ENCODE measurements at places on chromosomes 12 and 14.

GRCh38 chr14:47207617-47208016 lies 467.8 kb downstream of the MDGA2 start:
- no peak for DNase-seq

DNA sequence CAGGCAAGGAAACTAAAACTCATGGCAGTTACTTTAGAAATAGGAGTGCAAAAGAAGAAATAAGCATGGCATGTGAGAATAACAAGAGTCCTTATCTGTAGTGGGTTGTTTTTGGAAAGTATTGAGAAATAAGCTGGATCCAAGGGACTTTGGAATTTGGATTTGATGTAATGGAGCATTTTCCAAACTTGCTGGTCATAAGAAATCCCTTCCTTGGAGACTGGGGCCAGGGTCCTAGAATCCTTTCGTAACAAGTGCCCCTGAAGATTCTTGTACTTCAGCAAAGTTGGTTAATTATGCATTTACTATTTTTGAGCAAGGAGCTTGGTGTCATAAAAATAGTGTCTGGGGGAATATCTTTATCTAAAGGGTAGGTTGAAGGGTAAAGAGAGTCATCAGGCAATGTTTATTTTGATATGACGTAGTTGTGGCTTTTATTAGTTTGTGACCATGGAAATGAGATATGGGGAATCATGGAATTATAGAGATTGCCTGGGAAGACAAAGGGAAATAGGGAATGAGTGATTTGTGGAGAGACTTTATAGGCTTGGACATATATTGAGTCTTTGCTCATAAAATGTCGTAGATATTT lies 53.9 kb downstream of the WNK1 start:
- DNase-seq: no peak

DNA sequence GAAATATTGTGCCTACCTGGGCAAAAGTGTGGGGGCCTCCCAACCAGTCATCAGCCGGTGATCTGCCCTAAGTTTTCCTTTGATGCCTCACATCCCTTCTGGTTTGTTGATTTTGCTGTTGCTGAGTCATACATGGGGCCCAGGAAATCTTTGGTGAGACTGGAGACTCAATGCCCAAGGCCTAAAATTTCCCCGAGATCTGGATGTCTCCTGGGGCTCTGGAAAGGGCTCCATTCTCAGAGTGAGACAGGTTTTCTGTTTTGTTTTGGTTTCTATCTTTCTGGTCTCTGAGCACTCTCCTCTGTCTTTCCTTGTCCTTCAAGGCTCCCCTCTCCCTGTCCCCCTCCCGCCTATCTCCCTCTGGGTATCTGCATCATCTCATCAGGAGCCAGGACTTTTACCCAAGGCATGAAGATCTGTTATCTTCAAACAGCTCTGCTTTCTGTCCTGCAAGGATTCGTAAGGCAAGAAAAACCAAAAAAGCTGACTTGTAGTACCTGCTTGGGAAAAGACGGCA lies 152.8 kb upstream of the MAX start:
- no peak for DNase-seq

DNA sequence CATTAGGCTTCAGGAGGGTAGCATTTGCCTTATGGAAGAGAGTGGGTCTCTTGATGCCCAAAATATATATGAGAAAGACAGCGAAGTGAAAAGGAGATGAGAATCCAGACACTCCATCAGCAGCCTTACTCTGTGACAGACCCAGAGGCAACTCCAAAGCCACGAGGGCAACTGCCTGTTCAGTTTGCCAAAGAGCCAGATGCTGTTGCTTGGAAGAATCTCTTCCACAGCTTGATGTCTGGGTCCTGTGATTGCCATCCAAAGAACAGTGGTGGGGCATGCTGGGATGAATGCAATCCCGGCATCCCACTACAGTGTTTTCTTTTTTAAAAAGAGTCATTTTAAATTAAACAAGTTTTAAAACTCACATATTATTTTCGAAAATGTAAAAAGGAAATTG lies 10.9 kb upstream of the OTX2 start:
- DNase-seq: no peak

GRCh38 chr12:128940974-128941373 lies 87.7 kb downstream of the GLT1D1 start:
- DNase-seq: no peak

DNA sequence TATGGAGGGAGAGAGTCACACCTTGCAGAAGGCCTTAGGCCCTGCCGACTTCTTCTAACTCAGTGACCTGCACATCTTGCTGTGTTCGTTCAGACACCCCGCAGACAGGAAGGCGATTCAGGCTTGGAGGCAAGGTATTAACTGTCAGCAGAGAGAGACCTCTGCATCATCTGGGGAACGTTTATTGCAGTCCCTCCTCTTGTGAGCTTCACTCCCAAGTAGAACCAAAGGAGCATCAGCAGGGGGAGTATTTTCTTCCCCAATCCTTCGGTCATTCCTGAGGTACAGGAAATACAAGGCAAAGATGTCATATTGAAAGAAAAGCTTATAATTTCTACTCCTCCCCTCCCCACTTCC lies 217.9 kb downstream of the CRADD start:
- no peak for DNase-seq

DNA sequence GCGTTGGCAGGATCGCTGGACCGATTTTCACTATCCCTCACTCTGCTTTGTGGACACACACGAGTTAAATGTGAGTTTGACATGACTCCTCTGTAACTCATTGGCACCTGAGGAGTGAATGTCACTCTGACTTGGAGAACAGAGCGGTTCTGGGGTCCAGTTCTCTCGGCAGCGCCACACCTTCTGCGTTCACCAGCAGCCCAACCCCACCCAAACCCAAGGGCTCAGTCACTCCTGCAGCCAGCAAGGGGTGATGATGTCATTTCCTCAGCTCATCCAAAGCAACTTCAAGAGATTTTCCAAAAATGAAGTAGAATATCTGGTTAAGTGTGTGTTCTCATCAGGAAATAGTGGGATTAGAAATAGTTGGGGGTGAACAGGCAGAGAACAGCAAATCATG lies 36.3 kb downstream of the ADGRD1 start:
- DNase-seq: no peak

GRCh38 chr14:36662543-36663403 lies 1.1 kb downstream of the PAX9 start:
- no peak for DNase-seq

DNA sequence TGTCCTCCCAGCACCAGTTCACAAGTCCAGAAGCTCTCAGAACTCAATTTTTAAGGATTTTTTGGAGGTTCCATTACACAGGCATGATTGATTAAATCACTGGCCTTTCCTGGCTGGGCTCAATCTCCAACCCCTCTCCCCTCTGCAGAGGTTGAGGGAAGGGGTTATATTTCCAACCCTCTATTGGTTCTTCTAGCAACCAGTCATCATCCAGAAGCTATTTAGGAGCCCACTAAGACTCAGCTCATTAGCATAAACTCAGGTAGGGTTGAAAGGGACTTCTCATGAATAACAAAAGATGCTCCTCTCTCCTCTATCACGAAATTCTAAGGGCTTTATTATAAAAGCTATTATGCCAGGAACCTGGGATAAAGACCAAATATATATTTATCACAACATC lies 41.5 kb downstream of the SPPL3 start:
- DNase-seq: no peak

DNA sequence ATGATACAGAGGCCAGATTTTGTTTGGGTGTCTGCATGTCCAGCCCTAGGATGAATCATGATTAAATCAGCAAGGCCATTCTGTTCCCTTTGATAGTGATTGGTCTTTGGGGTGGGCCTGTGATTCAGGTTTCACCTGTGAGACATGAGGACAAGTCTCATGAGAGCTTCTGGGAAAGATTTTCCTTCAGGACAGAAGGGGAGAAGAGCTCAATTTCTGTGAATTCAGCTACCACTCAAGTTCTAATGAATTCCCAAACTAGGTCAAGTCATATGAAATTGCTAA lies 73.4 kb downstream of the ZNF664 start:
- no peak for DNase-seq

GRCh38 chr12:8697120-8697475 lies 693 bp upstream of the RIMKLB start:
- no peak for DNase-seq

GRCh38 chr14:38198425-38198824 lies 9.3 kb upstream of the SSTR1 start:
- DNase-seq: no peak

DNA sequence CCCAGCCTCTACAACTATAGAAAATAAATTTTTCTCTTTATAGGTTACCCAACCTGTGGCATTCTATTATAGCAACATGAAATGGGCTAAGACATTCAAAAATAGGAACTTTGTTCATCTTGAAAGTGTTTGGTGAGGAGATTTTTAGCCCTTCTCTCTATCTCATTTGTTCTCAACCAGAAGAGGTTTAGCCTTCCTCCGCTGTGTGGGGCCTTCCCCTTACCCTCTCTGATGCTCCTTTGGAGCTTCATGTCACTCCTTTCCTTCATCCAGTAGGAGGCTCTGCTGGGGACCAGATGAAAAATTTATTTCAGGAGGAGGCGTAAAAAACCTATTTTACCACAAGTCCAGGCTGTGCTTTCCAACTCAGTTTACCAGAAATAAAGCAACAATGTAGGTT lies 94.1 kb downstream of the RTN1 start:
- DNase-seq: no peak

- no peak for DNase-seq
Measured at GRCh38 chr12:96338852-96339471, 61.3 kb downstream of the CDK17 start.

GRCh38 chr12:50642035-50642451 lies 121.9 kb upstream of the ATF1 start:
- DNase-seq: no peak

- DNase-seq: no peak
Measured at GRCh38 chr12:55965941-55966407, at the start of gene PMEL. Gene PMEL (minus strand): TSS chr12:55966042. CDS start chr12:55966011, 31 bp downstream.

DNA sequence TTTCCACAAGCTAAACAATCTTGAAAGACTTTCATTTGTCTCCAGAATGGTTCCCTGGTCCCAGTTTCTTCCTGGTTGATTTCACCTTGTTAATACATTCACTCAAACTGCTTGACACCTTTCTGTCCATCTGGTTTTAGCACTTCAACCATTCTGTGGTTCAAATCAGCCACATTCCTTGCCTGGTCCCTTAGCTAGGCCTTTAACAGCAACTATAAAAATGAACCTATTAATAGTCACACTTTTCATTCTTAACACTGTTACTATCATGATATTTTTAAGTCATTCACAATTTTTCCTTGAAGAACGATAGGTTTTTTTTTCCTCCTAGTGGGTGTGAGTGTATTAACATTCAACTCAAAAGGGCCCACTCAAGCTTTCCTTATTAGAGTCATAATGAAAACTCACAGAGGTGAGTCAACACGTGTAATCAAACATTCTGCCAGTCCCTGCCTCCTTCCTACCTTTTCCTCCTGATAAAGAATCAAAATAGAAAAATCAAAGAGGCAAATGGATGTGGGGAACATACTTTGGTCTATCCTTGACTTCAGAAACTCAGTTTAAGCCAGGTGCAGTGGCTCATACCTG lies 34.4 kb upstream of the CCNT1 start:
- DNase-seq: no peak

DNA sequence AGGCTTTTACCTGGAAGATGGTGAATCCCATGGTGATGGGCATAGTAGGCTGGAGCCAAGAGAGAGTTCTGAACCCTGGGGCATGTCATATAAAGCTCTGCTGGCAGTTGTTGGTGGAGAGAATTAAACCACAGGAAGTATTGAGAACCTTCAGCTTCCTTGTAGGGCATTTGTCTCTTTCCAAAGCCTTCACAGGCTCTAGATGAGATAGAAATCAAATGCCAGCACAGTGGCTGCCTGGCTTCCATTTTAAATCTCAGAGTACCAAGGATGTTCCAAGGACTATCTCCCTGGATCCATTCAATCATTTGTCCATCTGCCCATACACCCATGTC lies 369.6 kb downstream of the DPF3 start:
- no peak for DNase-seq

GRCh38 chr12:92733181-92733580 lies 30.4 kb downstream of the PLEKHG7 start:
- DNase-seq: no peak

DNA sequence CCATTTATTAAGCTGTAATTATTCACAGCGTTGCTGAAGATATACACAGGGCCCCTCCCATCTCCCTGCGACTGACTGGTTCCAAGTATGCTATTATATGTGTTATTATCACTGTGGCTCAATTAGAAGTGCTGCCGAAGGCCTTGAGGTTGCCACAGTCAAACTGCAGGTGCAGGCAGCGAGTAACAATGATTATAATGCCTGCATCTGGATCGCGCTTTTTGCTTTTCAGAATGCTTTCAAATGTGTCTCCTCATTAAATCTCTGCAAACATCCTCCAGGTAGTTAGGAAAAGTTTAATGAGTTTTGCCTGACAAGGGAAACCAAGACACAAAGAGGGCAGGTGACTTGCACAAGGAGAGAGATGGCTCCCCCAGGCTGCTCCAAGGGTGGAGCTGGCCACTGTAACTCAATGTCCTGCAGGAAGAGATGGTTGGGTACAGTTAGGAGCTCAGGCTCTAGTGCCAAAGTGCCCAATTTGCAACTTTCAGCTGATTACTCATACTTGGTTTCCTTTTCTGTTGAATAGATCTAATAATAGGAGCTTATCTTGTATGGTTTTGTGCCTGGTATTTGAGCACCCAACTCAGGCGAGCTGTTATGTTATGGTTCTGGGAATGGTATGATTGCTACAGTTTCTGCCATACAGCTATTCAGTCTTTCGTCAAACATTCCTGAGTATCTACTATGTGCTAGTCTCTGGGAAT lies 1.7 kb upstream of the SYNE3 start:
- DNase-seq: no peak

DNA sequence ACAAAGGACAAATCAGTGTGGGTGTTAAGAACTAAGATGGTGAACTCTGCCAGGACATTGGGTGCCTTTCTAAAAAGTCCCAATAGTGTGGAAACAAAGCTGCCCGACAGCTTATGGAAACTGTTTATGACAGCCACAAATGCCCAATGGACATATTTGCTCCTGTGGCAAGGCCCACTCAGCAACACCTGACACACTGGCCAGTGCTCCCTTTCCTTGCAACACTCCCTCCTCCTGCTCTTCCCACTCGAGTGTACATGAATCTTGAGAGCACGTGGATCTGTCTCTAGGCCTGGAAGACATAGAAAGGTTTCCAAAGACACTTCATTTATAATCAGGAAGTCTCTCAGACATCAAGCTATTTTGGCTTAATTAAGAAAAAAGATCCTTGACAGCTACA lies 14.2 kb upstream of the LRIG3 start:
- DNase-seq: no peak

- no peak for DNase-seq
Measured at GRCh38 chr12:5581019-5581418, 149.1 kb downstream of the NTF3 start.

Data from renal cortex interstitium (tissue), 15 donors.